ENCODE measurements at places on chromosomes 16 and 17. TPM values are rescaled to one million over a fixed set of nuclear protein-coding genes. Genes with fewer than 3 reads are reported as not detected.
A peak's percentile ranks its signal among the peaks of the same experiment; 100 is the strongest.

P2RX1 gene
- total RNA-seq = 3.7 TPM

EME2 gene
- 5.5 TPM for total RNA-seq

CCL8 gene
- 2.0 TPM for total RNA-seq

DNAI2 gene
- total RNA-seq = not detected

LLGL1 gene
- total RNA-seq = 17.6 TPM

DNA sequence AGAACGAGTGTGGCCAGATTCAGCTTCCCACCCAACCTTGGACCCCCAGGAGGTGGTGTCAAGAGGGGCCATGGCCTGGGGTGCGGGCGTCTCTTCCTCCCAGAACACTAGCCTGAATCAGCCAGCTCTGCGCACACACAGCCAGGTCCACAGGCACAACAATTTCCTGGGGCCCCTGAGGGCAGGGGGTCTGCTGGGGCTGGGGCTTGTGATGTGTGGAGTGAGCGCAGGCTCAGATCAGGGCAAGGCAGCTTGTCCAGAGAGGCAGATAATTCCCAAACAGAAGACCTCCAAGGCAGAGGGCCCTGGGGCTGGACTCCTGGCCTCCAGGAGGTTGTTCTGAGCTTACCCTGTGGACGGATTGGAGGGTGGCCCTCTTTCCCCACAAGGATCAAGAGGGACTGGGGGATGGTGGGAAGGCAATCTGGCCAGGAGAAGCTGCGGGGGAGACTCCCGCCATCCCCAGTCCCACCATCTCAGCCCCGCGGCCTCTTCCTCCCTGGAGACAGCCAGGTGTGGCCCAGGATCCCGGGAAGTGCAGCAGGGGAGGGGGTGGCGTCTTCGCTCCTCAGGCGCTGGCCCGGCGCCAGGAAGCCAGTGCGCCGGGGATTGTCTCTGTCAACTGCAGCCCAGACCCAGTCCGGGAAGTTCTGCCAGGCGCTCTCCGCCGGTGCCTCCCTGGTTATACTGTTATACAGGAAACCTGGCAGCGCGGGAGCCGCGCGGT lies 52.0 kb upstream of the AMZ2 start:
- no peak for DNase-seq

DNA sequence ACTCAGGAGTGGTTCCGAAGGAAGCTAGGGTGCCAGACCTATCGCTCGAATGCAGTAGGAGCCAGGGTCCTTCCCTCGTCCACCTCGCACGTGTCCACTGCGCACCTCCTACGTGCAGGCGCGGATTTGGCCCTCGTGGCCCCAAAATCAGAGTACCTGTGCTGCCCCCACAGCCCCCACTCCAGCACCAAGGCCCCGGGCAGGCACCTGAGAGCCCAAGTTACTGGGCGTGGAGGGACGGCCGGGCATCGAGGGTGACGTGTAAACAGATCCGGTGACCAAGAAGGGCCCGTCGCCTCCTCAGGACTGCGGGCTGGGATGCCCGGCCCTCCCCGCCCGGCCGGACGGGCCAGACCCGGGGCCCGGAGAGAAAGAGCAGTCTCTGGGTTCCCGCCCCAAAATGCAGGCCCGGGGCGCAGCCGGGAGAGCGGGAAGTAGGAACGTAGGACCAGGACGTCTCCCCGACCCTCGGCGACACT lies 492 bp downstream of the SLC25A39 start:
- DNase-seq = no peak

GRCh38 chr17:21551081-21551881 lies 141.0 kb upstream of the KCNJ18 start:
- peak; percentile 93 for DNase-seq

DNA sequence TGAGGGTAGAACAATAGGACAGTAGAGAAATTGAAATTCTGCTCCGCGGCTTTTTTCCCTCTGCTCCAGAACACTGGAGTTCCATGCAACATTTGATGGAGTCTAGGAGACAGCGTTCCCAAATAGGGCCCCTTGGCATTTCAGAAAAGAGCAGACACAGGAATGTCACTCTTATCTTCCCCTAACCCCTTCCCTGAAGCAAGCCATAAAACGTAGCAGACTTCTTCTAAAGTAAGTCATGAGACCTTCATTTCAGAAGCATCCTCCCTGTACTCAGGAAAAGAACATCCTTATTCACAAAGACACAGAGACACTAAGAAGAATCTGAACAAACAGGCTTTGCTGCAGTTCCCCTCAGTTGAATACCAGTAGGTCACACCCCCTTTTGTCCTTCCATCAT lies 296.1 kb upstream of the SOX9 start:
- DNase-seq = no peak

DNA sequence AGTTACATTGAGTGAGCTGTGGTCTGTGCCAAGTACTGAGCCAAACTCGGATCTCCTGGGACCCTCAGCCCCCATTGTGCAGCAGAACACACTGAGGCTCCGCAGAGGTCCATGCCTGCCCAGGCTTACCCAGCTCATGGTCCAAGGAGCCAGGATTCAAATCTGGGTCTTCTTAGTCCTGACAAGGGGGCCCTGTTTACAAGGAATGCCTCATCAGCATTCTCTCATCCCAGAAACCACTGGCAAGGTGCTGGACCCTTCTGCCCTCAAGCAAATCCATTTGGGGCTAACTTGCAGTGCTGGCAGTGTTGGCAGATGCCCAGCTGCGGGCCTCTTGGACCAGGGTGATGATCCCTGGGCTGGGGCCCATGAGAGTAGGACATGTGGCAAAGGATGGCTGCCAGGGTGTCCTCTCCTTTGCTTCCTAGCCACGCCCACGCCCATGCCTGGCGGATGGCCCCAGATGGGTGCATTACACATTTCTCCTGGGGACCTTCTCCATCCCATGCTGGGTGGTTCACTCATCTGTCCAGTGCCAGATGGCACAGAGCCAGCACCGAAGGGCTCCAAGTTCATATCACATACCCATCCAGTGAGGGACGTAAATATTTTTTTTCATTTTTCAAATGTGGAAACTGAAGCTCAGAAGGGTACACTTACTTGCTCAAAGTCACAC lies 117.7 kb downstream of the CMIP start:
- DNase-seq = no peak

DNA sequence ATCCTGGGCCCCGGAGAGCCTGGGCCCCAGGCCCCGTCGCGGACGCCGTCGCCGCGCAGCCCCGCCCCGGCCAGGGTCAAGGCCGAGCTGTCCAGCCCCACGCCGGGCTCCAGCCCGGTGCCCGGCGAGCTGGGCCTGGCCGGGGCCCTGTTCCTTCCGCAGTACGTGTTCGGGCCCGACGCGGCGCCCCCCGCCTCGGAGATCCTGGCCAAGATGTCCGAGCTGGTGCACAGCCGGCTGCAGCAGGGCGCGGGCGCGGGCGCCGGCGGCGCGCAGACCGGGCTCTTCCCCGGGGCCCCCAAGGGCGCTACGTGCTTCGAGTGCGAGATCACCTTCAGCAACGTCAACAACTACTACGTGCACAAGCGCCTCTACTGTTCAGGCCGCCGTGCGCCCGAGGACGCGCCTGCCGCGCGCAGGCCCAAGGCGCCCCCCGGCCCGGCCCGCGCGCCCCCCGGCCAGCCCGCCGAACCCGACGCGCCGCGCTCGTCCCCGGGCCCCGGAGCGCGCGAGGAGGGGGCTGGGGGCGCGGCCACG lies 36.8 kb upstream of the ZC3H18 start:
- no peak for DNase-seq

DNA sequence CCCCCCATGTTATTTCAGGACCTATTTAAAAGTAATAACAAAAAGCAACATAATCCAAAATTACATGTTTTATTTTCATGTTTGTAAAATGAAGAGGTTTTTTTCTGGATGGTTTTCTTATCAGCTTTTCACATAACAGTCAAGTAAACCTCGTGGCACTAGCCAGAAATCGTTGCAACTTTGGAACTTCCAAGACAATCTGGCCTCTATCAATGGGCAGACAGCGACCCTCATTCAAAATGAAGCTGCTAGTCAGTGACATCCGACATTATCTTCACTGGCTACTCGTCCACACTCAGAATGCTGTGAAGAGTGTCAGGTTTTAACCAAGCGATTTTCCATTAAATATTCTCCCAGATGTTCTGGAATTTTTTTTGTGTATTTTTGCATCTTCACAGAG lies 22.7 kb downstream of the ZNF652 start:
- no peak for DNase-seq

DNA sequence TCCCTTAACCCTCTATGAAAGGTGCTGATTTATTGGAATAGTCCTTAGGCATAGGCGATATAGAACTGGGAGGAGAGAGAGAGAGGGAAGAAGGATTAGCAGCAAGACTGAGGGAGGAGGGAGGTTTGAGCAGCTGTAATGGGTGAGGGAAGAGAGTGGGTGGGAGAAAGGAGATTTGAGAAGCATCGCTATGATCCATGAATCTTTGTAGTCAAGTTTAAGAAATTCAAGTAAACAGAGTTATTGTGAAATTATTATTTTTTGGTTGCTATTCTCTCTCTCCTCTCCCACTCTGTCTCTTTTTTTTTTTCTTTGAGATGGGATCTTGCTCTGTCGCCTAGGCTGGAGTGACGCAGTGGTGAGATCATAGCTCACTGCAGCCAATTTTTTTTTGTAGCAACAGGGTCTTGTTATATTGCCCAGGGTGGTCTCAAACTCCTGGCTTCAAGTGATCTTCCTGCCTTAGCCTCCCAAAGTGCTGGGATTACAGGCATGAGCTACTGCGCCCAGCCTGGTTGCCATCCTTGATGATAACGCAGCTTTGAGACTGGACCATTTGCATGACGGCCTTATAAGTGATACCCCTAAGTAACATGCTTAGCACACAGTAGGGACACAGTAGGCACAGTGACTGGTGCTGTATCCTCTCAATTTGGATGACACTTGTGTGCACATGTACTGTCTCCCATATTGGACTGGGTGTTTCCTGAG lies 21.0 kb upstream of the TNS4 start:
- no peak for DNase-seq

DNA sequence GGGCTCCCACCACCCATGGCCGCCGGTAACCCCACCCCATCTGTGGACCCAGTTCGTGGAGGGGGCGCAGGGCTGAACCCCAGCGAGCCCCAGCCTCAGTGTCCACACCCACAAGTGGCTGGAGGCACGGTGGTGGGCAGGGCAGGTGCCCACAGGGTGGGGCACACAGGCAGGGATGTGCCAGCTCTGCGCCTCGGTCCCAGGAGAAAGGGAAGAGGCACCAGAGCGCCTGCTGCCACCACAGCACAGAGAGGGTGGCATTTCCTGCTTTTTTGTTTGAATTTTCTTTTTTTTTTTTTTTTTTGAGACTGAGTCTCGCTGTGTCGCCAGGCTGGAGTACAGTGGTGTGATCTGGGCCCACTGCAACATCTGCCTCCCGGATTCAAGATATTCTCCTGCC lies 19.0 kb downstream of the ZFPM1 start:
- no peak for DNase-seq

- no peak for DNase-seq
These were observed 4.3 kb upstream of the APRT start for GRCh38 chr16:88815901-88816589.

DNA sequence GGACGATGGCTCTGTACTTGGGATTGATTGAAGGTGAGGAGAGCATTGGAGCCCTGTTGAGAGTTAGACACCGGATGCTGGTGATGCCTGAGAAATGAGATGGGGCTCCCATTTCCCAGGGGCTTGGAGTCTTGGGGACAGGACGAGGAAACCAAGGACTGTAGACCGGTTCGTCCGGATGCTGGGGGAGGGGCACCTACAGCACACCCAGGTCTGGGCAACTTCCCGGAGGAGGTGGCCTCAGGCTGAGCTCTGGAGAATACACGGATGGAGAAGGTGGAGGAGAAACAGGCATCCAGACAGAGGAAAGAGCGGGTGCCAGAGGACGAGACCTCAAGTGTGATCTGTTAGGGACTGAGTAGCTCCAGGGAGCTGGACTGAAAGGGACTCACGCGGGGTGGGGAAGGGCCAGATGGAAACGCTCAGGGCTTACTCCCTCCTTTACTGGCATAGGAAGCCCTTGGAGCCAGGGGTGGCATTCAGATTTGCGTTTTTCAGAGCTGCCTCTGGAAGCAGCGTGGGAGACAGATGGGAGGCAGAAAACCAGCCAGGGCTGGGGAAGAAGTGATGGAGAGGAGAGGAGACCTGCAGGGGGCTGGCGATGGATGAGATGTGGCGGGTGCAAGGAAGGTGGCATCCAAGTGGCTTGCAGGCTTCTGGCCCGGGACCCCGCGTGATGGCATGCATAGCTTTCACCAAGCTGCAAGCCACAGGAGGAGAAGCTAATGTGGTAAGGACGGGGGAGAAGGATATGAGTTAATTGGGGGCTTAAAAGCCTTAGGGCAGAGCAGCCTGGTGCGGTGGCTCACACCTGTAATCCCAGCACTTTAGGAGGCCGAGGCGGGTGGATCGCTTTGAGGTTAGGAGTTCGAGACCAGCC lies 8.3 kb downstream of the C1QTNF1 start:
- DNase-seq = no peak

DNA sequence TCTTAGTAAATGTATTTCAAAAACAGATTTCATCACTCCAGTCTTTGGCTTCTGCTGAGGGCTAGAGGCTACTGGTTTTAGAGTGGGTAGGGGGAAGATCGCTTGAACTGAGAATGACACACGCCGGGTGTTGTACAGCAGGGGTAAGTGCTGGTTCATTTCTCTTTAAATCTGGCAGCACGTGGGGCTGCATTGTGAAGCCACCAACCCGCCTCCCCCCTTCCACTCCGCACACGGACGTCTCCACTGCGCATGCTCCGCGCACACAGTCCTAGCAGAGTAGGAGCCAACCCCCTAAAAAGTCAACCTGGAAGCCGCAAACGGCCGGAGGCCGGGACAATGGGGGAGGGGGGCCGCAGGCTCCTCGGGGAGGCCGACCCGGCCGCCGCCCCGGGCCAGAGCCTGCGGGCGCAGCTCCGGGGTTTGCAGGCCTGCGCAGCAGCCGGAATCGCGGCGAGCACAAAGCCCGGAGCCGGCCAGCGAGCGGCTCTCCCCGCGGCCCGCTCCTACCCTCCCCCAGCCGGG lies 1.3 kb downstream of the UBE2G1 start:
- DNase-seq = peak; percentile 97

DNA sequence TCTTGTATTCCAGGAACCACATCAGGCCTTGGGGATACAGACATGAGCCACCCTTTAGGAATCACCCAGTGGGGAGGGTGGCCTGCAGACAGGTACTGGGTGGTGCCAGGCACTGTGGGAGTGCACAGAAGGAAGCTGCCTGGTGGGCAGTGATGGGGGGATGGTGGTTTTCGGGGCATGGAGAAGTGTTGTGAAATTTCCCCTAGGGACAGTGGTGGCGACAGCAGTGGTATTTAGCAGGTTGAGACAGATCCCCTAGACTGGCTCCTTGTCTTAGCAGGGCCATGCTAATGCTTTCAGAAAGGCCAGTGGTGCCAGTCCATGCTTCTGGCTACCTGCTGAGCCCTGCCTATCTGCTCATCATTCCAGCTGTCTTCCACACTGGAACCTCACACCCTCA lies 129.6 kb downstream of the SPACA3 start:
- no peak for DNase-seq
